ENCODE measurements at places on chromosomes 6 and 20. TPM values are rescaled to one million over a fixed set of nuclear protein-coding genes. Genes with fewer than 3 reads are reported as not detected.

Gene NR2E1
- 0.33 TPM for total RNA-seq

Gene SLC25A27
- total RNA-seq, result 81.7 TPM

Gene RIN2
- 114 TPM for total RNA-seq

Gene MUC22
- total RNA-seq, result not detected

Gene GTSF1L
- total RNA-seq, result not detected

Gene LY6G5C
- total RNA-seq, result 1.9 TPM

Gene ZNF831
- 0.48 TPM for total RNA-seq

Gene PHACTR1
- total RNA-seq, result 5.6 TPM

Gene SERPINB6
- 146 TPM for total RNA-seq

Gene PAK5
- 0.66 TPM for total RNA-seq

Gene FHL5
- 12.9 TPM for total RNA-seq

Gene UBD
- total RNA-seq, result 0.80 TPM

Gene ZC2HC1B
- total RNA-seq, result not detected

Gene ADGB
- not detected for total RNA-seq

Gene DLGAP4
- 22.0 TPM for total RNA-seq

Gene C20orf141
- total RNA-seq, result not detected

Gene TBXT
- not detected for total RNA-seq

Gene FAM217A
- total RNA-seq, result not detected

Gene CENPB
- 68.2 TPM for total RNA-seq

Gene ZNF391
- total RNA-seq, result 5.9 TPM

Gene KCNG1
- 1.3 TPM for total RNA-seq

Gene DUSP15
- total RNA-seq, result 2.1 TPM

Gene MTFR2
- 2.7 TPM for total RNA-seq

Gene CAP2
- 7.5 TPM for total RNA-seq

Gene MUC21
- total RNA-seq, result not detected

Gene RANBP9
- total RNA-seq, result 51.5 TPM

Gene SCUBE3
- under 0.01 TPM for total RNA-seq

Gene PROCR
- 87.9 TPM for total RNA-seq

Gene ZSCAN23
- 5.6 TPM for total RNA-seq

Gene F13A1
- total RNA-seq, result 45.6 TPM

Gene SLC32A1
- not detected for total RNA-seq

Gene DPPA5
- not detected for total RNA-seq

Gene KHDC1
- 1.0 TPM for total RNA-seq

Gene CST4
- not detected for total RNA-seq

Gene COL12A1
- total RNA-seq, result 281 TPM

Gene RNF144B
- 24.8 TPM for total RNA-seq

Gene HLA-DOB
- total RNA-seq, result not detected

Gene E2F1
- 0.33 TPM for total RNA-seq

Gene OPRM1
- not detected for total RNA-seq

Gene B3GAT2
- under 0.01 TPM for total RNA-seq

Gene EYS
- total RNA-seq, result not detected

Gene BMP2
- total RNA-seq, result 3.9 TPM

Gene GGTLC1
- total RNA-seq, result not detected

Gene CALHM5
- 1.6 TPM for total RNA-seq

All from breast epithelium (tissue), 4 donors.